ENCODE measurements at places on chromosomes 4 and X. TPM values are rescaled to one million over a fixed set of nuclear protein-coding genes. Genes with fewer than 3 reads are reported as not detected.

Gene DIPK2B
- polyA plus RNA-seq = 24.5 TPM

DNA sequence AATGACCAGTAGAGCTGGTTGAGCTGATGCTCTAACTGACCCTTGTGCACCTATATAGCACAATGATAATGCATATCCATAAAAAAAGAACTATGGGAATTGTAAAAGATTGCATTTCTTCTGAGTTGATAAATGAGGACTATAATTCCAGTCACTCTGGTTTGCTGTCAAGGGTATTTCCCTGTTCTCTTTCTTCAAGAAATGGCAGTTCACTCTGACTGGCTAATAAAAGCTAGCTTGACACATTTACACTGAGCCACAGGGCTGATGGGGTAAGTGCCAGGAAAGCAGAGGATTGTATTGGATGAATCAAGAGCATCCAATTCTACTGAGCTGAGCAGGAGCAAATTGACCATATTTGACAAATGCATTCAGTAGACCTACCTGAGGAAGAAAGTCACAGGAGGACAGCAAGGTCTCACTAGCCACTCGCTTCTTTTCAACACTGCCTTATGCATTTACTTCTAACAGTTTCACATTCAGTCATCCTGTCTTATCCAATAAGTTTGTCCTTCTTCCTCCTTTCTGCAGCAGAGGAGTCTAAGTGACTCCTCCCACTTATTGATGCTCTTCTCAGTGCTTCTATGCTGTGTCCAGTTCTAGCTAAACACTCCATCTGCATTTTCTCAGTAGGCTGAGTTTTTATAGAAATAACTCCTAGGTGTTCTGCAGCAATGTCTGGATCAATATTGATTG, 43.0 kb downstream of the RBMX2 start:
- DNase-seq = no peak

GRCh38 chrX:20329435-20329834, 62.7 kb upstream of the RPS6KA3 start:
- no peak for DNase-seq

DNA sequence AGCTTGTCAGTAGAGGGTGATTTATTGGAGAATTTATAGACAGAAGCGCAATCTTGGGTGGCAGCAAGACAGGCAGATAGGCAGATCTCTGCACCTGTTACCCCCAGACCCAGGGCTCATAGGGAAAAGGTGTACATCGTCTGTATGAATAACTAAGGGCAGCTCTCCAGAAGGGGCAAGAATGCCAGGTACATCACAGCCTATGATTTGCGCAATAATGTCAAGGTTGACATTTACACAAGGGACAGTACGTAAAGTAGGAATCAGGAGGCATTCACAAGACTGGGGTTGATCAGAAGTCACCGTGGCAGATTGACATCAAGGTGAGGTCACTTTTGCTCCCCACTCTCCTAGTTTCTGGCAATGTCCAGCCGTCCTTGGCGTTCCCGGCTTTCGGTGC, 524.1 kb downstream of the TRIML1 start:
- no peak for DNase-seq

GRCh38 chr4:182215148-182215547, 28.1 kb upstream of the TENM3 start:
- no peak for DNase-seq

Gene HSFX1
- polyA plus RNA-seq = 0.58 TPM

All from heart right ventricle (tissue), 16 donors.